ENCODE measurements at places on chromosomes 5 and 9. TPM values are rescaled to one million over a fixed set of nuclear protein-coding genes. Genes with fewer than 3 reads are reported as not detected.

DNA sequence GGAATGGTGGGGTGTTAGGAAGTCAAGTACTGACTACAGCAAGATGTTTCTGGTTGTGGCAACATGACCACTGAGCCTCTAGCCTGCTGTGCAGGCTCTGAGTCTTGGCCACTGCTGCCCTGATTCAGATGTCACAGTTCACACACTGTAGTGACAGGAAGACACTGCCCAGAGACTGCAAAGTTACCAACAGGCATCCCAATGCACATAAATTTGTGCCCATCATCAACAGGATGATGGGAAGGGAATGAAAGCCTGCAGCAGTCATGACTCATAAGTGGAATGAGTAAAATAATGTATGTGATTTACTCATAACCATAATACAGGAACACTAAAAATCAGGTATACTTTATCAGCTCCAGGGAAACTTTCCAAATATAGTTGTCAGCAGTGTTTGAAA lies 251.6 kb upstream of the HAPLN1 start:
- no peak for DNase-seq

DNA sequence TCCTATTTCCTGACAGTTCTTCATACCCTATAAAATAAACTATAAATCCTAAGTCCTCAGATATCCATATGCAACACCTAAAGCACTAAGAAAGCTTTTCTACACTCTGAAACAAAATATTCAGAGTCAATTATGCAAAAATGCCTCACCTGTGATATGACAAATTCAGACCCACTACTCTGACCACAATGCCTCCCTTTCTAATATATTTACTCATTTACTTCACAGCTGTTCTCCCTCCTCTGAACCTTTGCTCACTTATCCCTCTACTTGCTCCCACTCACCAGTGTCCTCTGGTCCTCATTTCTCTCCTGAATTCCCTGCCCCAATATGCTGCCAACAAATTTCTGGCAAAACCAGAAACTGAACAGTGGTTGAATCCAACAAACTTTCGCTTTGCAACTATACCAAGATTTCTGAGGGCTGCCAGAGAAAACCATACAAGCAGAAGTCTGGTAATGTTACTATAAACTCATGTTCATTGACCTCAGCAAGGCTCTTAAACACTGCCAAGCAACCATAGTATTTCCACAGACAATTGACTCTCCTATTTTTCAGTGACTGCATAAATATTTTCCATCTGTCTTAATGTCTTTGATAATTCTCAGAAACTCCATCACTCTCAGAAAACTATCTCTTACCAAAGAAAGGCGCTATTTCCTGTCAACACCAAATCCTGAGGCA lies 7.1 kb downstream of the CCNH start:
- DNase-seq: no peak

- DNase-seq: no peak
These were observed 254.6 kb downstream of the AOPEP start for GRCh38 chr9:94980947-94981722.

GRCh38 chr5:173041881-173042762 lies 14.0 kb upstream of the CREBRF start:
- no peak for DNase-seq

- DNase-seq: no peak
These were observed 29.5 kb downstream of the TGFBI start for GRCh38 chr5:136058039-136058971.

DNA sequence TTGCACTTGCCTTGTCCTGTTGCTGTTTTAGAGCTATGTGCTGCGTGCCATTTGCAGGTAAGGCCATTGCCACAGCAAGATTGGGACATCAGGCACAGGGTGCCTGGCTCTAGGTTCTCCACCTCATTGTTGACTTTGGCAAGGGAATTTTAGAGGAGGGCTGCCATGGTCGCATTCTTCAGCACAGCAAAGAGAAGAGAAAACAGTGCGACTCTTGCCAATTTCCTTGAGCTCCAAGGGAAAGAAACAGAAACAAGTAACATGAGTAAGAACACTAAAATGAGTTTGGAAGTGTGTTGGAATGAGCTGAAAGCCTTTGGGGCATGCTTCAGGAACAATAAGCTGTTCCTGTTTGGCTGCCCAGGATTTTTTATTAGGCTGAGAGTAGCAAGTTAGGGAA lies 188.1 kb upstream of the IL12B start:
- no peak for DNase-seq

The MARCHF11 gene
- 1.6 TPM for total RNA-seq

DNA sequence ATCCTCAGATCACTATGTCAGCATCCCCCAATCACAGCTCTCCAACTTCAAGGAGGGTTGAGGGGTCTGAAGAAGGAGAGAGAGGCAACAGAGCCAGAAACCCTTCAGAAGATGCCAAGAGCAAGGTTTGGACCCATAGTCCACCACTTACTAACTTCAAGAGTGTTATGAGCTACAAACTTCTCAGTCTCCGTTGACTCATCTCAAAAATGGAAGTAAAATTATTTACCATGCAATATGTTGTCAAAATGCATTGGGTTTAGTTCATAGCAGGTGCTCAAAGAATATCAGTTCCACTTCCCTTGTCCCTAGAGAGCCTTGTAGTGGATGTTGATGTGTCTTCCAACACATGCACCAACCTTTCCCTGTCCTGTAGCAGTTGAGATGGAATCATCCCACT lies 116.0 kb downstream of the KCNIP1 start:
- no peak for DNase-seq

- DNase-seq: no peak
These were observed 27.3 kb downstream of the NADK2 start for GRCh38 chr5:36214436-36214835.

The COL15A1 gene
- 23.2 TPM for total RNA-seq

DNA sequence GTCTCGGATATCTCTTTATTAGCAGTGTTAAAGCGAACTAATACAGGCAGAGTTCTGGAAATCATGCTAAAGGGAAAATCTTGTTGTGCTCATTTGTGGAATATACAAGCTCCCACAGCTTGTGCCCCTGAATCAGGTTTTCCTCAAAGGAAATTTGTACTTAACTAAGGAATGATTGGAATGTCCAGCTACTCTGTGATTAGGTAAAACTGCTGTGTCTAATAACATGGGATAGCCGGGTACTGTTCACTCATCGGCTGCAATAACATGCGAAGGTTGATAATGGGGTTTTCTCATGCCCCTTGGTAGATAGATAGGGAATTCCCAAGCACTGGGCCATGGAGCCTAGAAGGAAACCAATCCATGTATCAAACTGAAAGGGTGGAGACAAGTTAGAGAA lies 306.7 kb downstream of the NR2F1-AS1 start:
- no peak for DNase-seq

DNA sequence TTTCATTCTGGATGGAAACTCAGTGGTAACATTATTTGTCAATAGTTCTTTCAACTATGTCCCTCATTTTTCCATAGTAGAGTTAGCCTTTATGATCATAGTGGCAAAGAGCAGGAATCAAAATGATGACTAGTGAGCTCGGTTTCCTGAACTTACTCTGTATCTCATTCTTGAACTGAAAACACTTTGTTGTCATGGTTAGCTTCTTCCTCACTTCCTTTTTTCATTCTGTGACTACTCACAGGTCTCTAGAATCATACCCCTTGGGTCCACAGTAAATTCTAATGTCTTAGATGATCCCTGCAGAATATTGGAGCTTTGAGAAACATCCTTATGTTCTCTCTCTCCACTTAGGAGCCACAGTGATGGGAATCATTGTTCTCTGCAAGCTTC lies 29.4 kb upstream of the RECK start:
- DNase-seq: no peak

The OTP gene
- total RNA-seq: 0.27 TPM

The SLC4A9 gene
- total RNA-seq: 0.45 TPM

- DNase-seq: no peak
These were observed 80.5 kb upstream of the JAK2 start for GRCh38 chr9:4904322-4905134.

The CLK4 gene
- total RNA-seq: 92.5 TPM

- no peak for DNase-seq
These were observed 33.4 kb downstream of the CEMIP2 start for GRCh38 chr9:71734950-71735349.

- no peak for DNase-seq
These were observed 264.8 kb downstream of the HSPA4 start for GRCh38 chr5:133316346-133317343.

The ANKRD55 gene
- 6.2 TPM for total RNA-seq

- DNase-seq: no peak
These were observed 61.3 kb upstream of the NR4A3 start for GRCh38 chr9:99760421-99760820.

DNA sequence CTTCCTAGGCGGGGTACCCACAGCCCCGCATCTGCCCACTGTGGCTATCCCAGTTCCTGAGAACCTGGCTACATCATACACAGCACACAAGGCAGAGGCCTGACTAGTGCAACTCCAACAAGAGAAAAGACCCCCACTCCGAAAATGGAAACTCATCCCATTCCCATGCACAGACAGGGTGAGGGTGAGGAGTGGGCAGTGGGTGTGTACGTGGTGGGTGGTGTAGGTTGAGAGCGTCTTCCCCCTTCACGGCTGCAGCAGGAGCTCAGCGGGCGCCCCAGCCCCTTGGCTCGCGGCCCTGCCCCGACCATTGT lies 501 bp upstream of the MAP1B start:
- DNase-seq: no peak

DNA sequence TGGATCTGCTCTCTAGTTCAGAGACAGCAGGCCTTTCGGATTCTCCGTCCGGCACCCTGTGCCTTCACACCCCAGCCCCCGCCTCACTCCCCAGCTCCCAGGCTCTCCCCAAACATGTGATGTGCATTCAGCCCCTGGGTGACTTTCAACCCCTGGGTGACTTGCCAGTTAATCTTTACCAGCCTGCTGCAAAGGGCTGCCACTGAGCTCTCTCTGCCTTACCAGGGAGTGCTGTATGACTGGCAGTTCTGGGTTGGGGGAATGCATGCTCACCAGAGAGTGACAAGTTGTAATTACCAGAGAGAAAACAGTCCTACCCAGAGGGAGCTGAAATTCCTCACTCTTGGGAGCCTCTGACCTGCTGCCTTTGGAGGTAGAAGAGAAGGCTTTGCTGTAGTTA lies 4.9 kb upstream of the ADRA1B start:
- DNase-seq: no peak

The LCN2 gene
- total RNA-seq: not detected

The MEIKIN gene
- total RNA-seq: not detected

The RAPGEF1 gene
- total RNA-seq: 45.8 TPM

- no peak for DNase-seq
These were observed 85.6 kb upstream of the PLPP6 start for GRCh38 chr9:4576448-4576847.

The SLC27A4 gene
- total RNA-seq: 20.1 TPM

DNA sequence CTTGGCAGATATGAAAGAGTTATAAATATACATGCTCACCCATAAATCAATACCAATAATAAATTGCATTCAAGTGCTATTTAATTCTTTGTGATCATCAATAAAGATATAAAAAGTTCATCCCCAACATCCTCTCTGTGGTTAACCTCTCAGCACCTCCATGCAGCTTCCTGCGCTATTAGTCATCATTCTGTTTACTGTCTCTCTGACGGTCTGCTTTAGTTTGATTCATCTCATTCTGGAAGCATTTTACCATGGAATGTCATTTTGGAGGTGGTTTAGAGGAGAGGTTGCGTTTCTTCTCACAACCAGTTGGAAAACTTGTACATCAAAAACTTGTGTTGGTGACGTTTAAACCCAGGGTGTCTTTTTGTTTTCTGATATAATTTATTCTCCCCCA lies 486.6 kb downstream of the BRINP1 start:
- no peak for DNase-seq

The CDKN2B-AS1 gene
- not detected for total RNA-seq

The ADAMTS2 gene
- total RNA-seq: 7.0 TPM

GRCh38 chr5:68028131-68028727 lies 187.3 kb upstream of the PIK3R1 start:
- no peak for DNase-seq

All from cerebellum (tissue), 4 donors.